CD4-positive, alpha-beta T cell (primary cell): ENCODE measurements at places on chromosomes 3 and 15. TPM values are rescaled to one million over a fixed set of nuclear protein-coding genes. Genes with fewer than 3 reads are reported as not detected.

GRCh38 chr3:108302570-108302969 is 6.2 kb downstream of the HHLA2 start:
- no peaks in the 10 kb centered on the region for H3K36me3 ChIP-seq
- no peak overlapping the region for H3K4me3 ChIP-seq
- DNase-seq: no peak
- no peak overlapping the region for H3K27ac ChIP-seq
- H3K27me3 ChIP-seq: no peaks in the 10 kb centered on the region
- H3K4me1 ChIP-seq: peaks cover 6% of the 10 kb centered on the region

- no peak overlapping the region for H3K27ac ChIP-seq
- H3K36me3 ChIP-seq: no peaks in the 10 kb centered on the region
- DNase-seq: no peak
- H3K27me3 ChIP-seq: no peaks in the 10 kb centered on the region
Observed at GRCh38 chr3:102179326-102180177, 255.3 kb upstream of the ZPLD1 start.

DNA sequence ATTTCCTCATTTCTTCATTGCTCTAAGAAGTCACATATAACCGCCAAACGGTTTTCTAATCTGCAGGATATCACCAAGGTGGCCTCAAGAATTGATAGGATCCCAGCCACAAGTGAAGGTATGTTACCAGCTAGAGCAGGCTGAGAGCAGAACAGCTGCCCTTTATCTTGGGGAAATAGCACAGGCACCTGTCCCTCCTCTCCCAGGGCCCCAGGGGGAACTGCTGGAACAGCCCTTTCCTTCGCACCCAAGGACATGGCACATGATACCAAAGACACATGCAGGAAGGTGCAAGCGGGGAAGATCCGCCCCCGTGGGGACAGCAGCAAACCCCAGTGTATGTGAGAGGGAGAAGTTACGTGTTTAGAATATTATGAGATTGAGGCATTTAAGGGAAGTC is 35.3 kb downstream of the HOMER2 start:
- no peak overlapping the region for H3K27ac ChIP-seq
- no peak for DNase-seq
- H3K27me3 ChIP-seq: no peaks in the 10 kb centered on the region
- H3K4me3 ChIP-seq: no peak overlapping the region
- no peaks in the 10 kb centered on the region for H3K4me1 ChIP-seq
- no peaks in the 10 kb centered on the region for H3K36me3 ChIP-seq

GRCh38 chr15:70319466-70319865 is 221.7 kb upstream of the TLE3 start:
- no peaks in the 10 kb centered on the region for H3K4me1 ChIP-seq
- no peak for DNase-seq
- no peaks in the 10 kb centered on the region for H3K27me3 ChIP-seq

- H3K27me3 ChIP-seq: no peaks in the 10 kb centered on the region
- H3K4me1 ChIP-seq: no peaks in the 10 kb centered on the region
- no peak overlapping the region for H3K27ac ChIP-seq
- DNase-seq: no peak
- no peak overlapping the region for H3K4me3 ChIP-seq
Observed at GRCh38 chr3:24300949-24301348, 193.7 kb downstream of the THRB start.

DNA sequence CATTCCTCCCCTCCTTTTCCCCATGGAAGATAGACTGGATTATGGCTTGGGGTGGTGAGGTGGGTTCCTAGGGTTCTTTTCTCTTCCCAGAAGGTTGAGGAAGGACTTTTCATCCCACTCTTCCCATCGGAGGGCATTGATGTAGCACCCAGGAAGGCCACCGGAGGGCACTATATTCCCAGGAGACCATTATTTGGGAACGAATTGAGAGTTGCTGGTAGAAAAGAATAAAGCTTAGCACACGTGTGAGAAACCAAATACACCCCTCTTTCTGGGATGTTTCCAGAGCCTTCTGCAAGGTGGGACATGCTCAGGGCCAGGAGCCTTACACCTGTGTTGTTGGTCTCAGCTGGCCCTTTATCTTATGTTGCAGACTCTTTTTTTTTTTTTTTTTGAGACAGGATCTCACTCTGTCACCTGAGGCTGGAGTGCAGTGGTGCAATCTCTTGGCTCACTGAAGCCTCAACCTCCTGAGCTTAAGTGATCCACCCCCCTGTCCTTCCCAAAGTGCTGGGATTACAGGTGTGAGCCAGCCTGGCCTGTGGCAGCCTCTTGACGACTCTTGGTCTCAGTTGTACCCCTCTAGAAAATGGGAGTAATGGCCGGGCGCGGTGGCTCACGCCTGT is 6.3 kb upstream of the CDC25A start:
- peak; percentile 10 for DNase-seq
- no peak overlapping the region for H3K27ac ChIP-seq
- H3K36me3 ChIP-seq: no peaks in the 10 kb centered on the region
- H3K4me3 ChIP-seq: no peak overlapping the region

DNA sequence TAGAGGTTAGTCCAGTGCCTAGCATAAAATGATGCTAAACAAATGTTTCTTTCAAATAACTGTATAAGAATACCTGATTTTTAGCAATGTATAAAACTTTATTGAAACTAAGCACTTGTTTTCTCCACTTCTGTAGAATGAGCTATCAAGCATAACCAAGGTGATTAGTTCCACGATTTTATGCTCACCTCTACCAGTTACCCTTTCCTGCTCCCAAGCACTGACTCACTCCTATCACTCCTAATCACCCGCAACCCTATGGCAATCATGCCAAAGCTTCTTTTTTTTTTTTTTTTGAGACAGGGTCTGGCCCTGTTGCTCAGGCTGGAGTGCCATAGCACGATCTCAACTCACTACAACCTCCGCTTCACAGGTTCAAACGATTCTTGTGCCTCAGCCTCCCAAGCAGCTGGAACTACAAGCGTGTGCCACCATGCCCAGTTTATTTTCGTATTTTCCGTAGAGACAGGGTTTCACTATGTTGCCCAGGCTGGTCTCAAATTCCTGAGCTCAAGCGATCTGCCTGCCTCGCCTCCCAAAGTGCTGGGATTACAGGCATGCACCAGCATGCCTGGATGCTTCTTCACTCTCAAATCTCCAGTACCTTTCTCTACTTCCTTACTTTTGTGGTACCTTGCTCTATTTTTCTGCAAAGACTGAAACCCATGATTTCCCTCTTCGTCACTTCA is 3.9 kb downstream of the HSPBAP1 start:
- peaks cover 10% of the 10 kb centered on the region for H3K36me3 ChIP-seq
- H3K4me1 ChIP-seq: peaks cover 17% of the 10 kb centered on the region
- no peak overlapping the region for H3K4me3 ChIP-seq
- no peaks in the 10 kb centered on the region for H3K27me3 ChIP-seq
- DNase-seq: no peak

DNA sequence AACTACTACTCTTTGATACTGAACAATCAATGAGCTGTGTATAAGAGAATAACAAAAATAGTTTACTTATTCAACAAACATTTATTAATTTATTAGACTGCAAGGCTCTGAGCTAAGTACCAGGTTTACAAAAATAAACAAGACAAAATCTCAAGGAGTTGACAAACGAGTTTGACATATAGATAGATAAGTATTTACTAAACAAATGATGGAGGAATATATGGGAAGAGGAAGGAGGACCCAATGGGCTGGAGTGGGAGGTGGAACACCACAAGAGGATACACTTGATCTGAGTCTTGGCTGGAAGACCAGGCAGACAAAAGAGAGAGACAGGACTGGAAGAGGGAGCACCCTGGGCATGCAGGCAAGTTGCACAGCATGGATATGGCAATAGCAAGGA is 47.5 kb upstream of the FSIP1 start:
- DNase-seq: no peak
- no peak overlapping the region for H3K27ac ChIP-seq
- peaks cover 32% of the 10 kb centered on the region for H3K27me3 ChIP-seq

DNA sequence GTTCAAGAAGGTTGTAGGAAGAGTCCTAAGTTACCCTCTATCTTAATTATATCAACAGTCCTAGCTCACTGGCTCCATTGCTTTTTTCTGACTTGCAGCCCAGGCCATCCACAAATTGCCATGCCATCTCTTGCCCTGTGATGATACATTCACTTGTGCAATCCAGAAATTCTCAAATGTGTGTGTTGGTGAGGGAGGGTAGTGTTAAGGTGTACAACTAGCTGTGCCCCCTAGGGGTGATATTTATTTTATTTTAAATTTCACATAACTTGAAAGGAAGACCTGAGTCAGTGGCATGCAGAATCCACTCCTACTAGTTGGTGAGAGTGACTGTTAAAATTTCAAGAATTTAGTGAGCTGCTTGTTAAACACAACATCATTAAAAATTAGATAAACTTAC is 156.1 kb upstream of the ANKRD28 start:
- H3K4me3 ChIP-seq: no peak overlapping the region
- H3K4me1 ChIP-seq: no peaks in the 10 kb centered on the region

- H3K27me3 ChIP-seq: peaks cover 12% of the 10 kb centered on the region
- H3K4me1 ChIP-seq: no peaks in the 10 kb centered on the region
- H3K27ac ChIP-seq: no peak overlapping the region
Observed at GRCh38 chr15:61003437-61004218, 225.5 kb downstream of the RORA start.

DNA sequence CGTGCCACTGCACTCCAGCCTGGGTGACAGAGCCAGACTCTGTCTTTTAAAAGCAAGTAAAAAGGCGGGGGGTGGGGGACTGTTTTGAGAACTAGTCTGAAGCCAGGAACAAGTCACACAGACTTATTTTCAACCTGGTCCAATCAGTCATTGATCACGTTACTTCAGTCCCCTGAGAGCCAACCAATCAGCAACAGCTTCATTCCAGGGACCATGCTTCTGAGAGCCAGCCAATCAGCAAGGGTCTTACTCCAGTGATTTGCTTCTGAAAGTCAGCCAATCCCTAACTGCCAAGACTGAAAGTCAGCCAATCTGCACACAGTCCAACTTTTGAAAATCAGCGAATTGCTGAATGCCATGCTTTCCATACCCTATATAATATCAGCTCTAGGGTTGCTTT is 48.6 kb upstream of the C15orf39 start:
- H3K36me3 ChIP-seq: no peaks in the 10 kb centered on the region
- H3K27ac ChIP-seq: no peak overlapping the region
- H3K4me1 ChIP-seq: peaks cover 13% of the 10 kb centered on the region
- DNase-seq: peak; percentile 26
- H3K27me3 ChIP-seq: no peaks in the 10 kb centered on the region

GRCh38 chr15:64001148-64001547 is 45.1 kb downstream of the DAPK2 start:
- H3K36me3 ChIP-seq: no peaks in the 10 kb centered on the region
- no peak for DNase-seq
- no peaks in the 10 kb centered on the region for H3K27me3 ChIP-seq
- no peak overlapping the region for H3K27ac ChIP-seq
- H3K4me1 ChIP-seq: peaks cover 20% of the 10 kb centered on the region
- no peak overlapping the region for H3K4me3 ChIP-seq

- peaks cover 10% of the 10 kb centered on the region for H3K27me3 ChIP-seq
- H3K4me3 ChIP-seq: no peak overlapping the region
- H3K4me1 ChIP-seq: no peaks in the 10 kb centered on the region
Observed at GRCh38 chr15:100781061-100781960, 98.3 kb upstream of the ALDH1A3 start.

GRCh38 chr15:62809115-62809967 is 233.2 kb upstream of the TPM1 start:
- H3K27ac ChIP-seq: no peak overlapping the region
- no peaks in the 10 kb centered on the region for H3K36me3 ChIP-seq
- no peak for DNase-seq
- H3K4me3 ChIP-seq: no peak overlapping the region
- H3K27me3 ChIP-seq: no peaks in the 10 kb centered on the region

DNA sequence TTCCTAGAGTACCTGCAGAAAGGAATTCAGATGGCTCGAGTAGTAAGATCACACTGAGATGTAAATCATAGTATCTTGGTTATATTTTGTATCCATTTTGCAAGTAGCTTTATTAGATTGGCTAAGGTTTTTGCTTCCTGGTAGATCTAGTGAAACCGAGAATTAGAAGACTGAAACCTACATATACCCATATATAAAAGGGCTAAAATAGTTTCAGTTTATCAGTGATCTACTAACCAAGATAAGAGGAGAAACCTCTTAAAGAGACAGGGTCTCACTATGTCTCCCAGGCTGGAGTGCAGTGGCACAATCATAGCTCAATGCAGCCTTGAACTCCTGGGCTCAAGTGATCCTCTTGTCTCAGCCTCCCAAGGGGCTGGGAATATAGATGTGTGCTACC is 135.3 kb downstream of the PCCB start:
- H3K4me3 ChIP-seq: no peak overlapping the region
- DNase-seq: no peak
- peaks cover 4% of the 10 kb centered on the region for H3K4me1 ChIP-seq
- H3K36me3 ChIP-seq: peaks cover 2% of the 10 kb centered on the region

DNA sequence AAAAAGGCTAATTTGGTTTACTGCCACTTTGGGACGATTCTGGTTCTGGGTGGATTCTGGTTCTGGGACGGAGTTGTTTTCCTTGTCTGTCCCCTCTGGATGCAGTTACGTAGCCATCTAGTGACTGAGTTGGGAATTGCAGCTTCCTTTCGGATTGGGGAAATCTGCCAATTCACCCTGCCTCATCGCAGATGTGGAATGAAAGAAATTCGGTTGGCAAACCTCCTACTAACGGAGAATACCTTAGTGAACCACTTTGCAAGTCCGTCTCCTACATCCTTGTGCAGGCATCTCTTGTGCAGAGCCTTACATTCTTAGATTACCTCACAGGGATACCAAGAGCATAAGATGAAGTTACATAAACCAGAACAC is 31.5 kb upstream of the AP4E1 start:
- no peaks in the 10 kb centered on the region for H3K27me3 ChIP-seq
- peak; percentile 50 for DNase-seq
- peaks cover 21% of the 10 kb centered on the region for H3K4me1 ChIP-seq
- H3K36me3 ChIP-seq: no peaks in the 10 kb centered on the region

DNA sequence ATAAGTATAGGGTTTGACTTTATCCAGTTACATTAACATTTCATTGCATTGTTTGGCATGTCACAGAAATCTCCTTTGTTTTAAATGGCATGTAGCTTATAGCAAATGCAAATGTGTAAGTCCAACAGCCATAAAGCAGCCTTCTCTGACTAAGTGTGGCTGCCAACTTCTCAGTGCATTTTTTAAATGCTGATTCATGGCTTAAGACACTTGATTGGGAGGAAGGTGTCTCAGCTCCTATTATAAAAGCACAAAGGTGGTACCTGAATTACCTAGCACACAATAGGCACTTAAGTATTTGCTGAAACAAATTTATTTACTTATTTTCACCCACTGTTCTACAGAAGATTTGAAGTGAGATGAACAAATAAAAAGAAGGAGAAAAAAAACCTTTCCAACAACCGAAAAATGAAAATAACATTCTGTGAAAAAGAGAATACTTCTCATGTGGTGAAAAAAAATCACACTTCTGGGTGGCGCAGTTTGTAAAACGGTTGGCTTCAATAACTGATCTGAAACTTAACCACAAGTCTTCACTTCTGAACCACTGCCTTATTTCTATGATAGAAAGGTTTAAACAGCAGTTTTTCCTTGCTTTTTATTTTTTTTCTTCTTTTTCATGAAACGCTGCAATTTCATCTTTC is 105.5 kb upstream of the ICE2 start:
- H3K27me3 ChIP-seq: no peaks in the 10 kb centered on the region
- H3K4me3 ChIP-seq: peak overlapping the region; percentile 10
- no peaks in the 10 kb centered on the region for H3K36me3 ChIP-seq
- no peak for DNase-seq
- peaks cover 43% of the 10 kb centered on the region for H3K4me1 ChIP-seq

Gene SCAANT1
- total RNA-seq: 1.4 TPM

Gene ANP32A
- 57.3 TPM for total RNA-seq

Gene LTK
- total RNA-seq: 9.7 TPM
